NCI-H146 (cell line): ENCODE measurements at places on chromosomes 6 and 20.

GRCh38 chr6:159831373-159831679 lies 31.2 kb downstream of the PNLDC1 start:
- peak; percentile 36 for DNase-seq

DNA sequence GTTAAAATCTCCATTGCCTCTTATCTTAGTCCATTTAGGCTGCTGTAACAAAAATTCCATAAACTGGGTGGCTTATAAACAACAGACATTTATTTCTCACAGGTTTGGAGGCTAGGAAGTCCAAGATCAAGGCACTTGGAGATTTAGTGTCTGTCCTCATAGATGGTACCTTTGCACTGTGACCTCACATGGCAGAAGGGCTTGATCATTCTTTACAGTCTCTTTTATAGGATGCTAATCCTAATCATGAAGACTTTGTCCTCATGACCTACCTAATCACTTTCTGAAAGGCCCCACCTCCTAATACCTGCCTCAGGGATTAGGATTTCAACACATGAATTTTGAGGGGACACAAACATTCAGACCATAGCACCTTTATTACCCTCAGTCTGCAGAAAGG lies 6.6 kb downstream of the GLO1 start:
- no peak for DNase-seq

DNA sequence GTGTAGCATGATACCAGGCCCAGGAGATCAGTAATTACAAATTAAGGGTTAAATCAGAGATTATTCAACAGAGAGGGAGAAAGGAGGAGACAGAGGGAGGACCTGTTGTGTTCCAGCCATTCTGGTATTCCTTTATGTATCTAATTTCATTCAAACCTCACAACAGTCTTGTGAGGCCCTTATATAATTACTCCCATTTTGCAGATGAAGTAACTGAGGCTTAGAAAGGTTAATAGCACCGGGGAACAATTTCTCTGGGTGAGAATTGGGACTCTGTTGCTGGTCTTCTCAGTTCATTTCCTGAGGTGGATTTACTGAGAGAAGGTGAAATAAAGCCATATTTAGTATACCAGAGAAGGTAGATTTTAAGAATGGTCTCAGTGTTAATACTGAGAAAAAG lies 66.6 kb downstream of the C6orf52 start:
- DNase-seq, result no peak

- no peak for DNase-seq
Measured at GRCh38 chr6:52566853-52567279, 10.0 kb downstream of the TRAM2 start.

- DNase-seq, result peak; percentile 30
Measured at GRCh38 chr6:164346631-164347030, 932.1 kb downstream of the QKI start.

DNA sequence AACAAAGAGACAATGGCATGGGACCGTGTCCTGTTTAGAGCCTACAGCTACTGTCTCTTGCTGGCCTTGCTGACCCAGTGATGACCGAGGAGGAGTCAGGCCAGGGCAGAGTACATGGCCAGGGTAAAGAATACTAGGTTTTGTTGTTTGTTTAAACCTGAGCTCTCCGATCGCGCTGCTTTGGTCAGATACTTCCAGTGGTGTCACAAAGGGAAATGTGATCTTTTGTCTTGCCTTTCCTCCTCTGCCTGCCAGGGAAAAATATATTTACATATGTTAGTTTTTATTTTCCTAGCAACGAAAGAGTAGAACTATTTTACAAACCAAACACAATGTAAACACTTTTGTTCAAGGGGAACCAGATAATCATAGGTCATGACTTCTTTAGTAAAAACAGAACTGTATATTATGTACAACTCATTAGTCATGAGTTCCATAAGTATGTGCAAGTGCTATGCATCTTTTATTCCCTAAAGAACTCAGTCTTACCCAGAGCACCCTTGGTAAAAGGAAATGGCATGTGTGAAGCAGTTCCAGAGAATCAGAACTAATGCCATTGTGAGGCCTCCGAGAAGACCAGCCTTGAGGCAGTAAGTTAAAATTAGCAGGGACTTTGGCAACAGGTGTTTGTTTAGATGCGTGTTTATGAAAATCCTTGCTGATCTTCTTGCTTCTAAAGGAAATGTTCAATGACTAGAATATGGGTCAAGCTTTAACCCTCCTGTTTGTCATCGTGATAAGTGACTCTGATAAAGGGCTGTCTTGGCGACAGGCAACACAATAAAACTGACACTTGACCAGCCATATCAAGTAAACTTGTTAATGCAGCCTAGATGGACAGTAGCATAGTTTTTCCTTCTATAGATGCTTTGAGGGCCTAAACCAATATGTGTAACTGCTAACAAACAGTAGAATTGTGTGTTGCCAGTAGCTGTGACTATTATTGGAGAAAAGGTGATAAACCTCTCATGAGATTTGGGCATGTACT lies 204.6 kb downstream of the NKAIN2 start:
- peak; percentile 74 for DNase-seq

DNA sequence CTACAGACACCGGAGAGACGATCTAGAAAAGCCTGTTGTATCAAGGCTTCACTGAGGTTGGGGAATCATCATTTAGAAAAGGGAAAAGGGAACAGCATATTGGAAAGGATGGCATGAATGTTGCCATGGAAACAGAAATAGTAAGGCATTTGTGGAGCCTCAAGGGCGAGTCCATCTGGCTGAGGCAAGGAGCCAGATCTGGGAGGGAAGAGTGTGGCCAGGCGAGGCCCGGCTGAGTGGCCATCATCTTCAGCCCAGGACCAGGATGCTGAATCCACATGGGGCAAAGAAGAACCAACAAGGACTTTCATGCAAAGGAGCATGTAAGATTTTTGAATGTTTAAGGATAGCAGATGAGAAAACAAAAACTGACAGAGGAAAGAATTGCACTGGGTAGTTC lies 85.8 kb downstream of the MAP3K5 start:
- DNase-seq, result no peak

- no peak for DNase-seq
Measured at GRCh38 chr6:53263917-53264316, 84.8 kb downstream of the ELOVL5 start.

DNA sequence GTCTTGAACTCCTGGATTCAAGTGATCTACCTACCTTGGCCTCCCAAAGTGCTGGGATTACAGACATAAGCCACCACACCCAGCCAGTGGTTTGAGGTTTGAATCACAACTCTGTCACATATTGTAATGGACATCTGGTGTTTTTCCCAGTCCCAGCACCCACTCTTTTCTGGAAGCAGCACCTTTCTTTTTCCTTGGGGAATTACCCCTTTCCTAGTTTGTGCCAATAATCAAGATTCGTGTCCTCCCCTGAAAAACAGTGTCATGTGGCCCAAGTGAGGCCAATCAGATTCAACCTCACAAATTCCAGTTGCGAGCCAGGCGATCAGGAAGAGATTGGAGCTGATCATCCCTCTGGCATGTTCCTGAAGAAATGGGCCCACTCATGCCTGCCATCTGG lies 71.7 kb upstream of the SGK1 start:
- no peak for DNase-seq

- no peak for DNase-seq
Measured at GRCh38 chr6:28167068-28167467, 25.4 kb downstream of the ZKSCAN8 start.

DNA sequence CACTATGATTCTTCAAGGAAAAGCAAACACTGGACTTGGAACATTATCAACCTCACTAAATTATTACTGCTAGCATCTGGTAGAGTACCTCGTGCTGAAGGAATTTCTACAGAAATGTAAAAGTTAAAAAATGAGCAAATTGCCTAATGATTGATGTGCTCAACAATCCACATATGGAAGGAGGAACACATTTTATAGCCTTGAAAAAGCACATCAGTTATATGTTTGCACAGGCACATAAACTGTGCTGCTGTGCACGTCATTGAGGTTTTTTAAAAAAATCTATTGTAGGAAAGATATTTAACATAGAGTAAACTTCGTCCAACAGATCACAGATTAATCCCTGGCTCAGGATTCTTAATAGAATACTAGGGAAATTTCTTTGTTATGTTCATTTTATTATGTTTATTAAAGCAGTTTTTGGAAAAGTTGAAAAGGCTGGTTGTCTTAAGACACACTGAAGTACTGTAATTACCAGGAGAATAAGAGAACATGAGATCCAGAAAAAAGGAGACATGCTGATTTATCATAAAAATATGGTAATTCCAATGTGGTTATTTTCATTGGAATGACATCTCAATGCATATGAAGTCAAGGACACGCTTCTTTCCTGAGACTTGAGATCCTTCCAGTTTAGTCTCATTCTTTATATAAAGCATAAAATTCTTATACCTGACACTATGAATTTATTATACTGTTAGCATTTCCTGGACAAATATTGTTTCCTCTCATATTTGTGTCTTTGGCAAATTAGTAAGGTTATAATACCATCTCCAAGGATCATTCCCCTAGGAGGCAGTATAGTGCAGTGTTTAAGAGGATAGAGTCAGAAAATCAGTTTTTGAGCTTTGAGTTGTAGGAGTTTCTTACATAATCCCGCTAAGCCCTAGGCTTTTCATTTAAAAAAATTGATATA lies 511.1 kb downstream of the TENT5A start:
- DNase-seq, result peak; percentile 19

- peak; percentile 25 for DNase-seq
Measured at GRCh38 chr6:169898788-169899480, 147.5 kb downstream of the ERMARD start.

DNA sequence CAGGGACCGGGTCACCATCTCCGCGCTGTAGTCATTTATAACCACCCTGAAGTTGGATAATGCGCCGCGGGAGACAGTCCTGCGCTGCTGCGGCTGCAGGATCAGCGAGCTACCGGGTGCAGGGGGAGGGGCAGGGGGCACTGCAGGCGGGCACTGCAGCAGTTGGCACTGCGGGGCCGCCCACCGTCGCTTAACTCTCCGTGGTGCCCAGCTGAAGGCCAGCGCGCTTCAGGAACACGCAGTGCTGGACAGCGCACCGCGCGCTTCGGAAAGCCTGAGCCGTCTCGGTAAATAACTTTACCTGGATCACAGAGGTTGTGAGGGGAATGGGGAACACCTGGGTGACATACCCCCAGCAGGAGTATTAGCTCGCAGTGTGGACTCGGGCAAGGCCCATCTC lies 12.4 kb upstream of the LRFN2 start:
- DNase-seq, result no peak

DNA sequence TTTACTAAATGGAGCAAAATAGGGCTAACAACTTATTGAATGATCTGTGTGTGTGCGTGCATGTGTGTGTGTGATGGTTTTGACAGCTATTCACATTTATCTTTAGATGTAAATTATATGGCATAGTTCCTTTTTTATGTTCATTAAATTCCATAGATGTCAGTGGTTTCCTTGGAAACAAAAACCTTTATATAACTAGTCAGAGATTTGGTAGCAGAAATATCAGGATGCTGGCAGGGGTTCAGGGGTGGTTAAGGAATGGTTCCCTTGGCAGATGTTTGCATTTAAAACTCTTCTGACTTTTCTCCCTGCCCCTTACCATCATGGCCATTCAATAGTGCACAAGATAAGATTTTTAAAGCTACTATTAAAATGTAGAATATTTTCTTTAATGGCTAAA lies 256.6 kb downstream of the PLCB1 start:
- no peak for DNase-seq

DNA sequence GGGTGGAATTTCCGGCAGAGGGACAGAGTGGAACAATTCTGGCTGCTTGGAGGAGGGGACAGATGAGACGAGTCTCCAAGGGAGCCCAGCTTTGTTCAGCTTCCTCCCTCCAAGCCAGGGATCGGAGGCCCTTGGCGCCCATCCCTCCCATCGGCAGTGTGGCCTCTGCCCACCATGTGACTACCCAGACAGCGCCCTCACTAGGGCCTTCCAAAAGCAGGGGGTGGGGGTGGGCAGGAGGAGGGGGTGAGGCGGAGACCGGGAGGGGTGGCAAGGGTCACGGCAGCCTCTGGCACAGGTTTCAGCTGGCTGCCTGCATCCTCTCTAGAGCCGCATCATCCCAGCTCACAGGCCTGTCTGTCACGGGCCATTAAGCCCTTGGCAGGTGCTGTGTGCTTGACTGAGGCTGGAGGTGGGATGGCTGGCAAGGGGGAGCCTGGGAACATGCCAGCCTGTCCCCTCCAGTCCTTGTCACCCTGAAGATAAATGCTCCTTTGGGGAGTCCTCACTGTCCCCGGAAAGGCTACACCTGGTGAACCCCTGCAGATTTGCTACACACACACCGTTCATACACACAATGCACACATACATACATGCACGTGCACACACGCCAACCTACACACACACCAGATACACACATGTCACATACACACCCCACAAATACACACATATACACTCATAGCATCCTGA lies 6.2 kb upstream of the FGD2 start:
- DNase-seq, result no peak

- DNase-seq, result no peak
Measured at GRCh38 chr6:25155211-25155610, 124.0 kb upstream of the CARMIL1 start.

DNA sequence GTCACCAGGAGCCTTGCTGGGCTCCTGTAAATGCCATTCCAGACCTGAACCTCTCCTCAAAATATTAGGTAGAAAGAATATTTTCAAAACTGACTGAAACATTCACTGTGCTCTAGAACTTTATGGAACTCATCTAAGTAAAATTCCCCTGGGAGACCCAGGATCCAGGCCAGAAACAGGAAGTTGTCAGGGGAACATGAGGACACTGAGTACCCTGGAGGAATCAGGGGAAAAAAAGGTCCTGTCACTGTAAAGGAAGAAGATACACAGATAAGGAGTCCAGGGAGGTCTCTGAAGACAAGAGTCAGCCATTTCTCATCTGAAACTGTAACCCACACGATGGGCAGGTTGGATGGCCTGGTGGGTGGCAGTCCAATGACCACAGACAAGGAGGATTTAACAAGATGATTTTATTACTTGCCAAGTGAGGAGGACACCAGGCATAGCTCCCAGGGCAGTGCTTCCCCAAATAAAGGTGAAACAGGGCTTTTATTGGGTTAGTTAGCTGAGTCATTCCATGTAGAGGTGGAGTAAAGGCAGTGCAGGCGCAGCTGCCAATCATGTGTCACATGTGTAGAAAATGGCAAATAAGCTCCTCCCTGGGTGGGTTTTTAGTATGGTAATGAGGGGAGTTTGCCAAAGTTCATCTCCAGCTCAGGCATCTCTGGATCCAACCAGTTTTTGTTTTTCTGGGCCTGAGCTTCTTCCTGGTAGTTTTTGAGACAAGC lies 138.5 kb downstream of the RCAN2 start:
- DNase-seq, result no peak

GRCh38 chr6:106122306-106122918 lies 36.3 kb downstream of the PRDM1 start:
- no peak for DNase-seq

- DNase-seq, result peak; percentile 7
Measured at GRCh38 chr20:25220021-25220730, 24.7 kb downstream of the ENTPD6 start.

- no peak for DNase-seq
Measured at GRCh38 chr6:43743682-43744381, 26.2 kb upstream of the VEGFA start.

- DNase-seq, result no peak
Measured at GRCh38 chr20:33828326-33828844, 17.2 kb downstream of the CHMP4B start.

DNA sequence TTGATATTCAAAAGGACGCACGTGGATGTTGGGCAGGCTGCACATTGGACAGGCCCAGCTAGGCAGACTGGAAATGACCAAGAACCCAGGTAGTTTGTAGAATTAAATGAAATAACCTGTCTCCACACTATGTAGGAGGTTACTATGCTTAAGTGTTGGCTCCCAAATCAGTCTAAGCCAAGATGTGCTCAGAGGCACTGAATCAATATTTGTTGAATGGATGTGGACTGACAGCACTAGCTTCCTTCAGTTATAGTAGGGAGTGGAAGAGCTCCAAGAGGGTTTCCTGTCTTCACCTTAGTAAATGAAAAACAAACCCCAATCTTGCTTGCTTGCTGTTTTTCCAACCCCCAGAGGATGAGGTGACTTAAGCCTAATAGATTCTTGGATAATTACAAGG lies 180.5 kb downstream of the JARID2 start:
- DNase-seq, result no peak
